8988T (cell line): ENCODE measurements at places on chromosomes 2 and 18.

GRCh38 chr2:6860296-6860695 is 5.4 kb downstream of the CMPK2 start:
- DNase-seq, result no peak

DNA sequence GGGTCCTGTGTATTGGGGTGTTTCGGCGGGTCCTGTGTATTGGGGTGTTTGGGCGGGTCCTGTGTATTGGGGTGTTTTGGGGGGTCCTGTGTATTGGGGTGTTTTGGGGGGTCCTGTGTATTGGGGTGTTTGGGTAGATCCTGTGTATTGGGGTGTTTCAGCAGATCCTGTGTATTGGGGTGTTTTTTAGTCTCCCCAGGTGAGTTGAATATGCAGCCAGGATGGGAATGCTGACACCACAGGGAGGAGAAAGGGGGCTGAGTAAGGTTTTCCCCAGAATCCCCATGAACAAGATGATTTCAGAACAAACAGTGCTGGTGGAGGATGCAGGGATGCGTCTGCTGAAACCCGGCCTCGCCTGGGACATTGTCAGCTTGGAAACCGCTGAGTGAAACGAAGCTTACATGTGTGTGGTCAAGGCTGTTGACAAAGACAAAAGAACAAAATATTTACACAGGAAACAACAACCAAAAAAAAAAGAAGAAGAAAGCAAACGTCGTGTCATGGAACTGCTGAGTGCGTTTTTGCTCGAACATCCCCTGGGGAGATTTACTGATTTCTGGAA is 88.5 kb upstream of the ODC1 start:
- no peak for DNase-seq

DNA sequence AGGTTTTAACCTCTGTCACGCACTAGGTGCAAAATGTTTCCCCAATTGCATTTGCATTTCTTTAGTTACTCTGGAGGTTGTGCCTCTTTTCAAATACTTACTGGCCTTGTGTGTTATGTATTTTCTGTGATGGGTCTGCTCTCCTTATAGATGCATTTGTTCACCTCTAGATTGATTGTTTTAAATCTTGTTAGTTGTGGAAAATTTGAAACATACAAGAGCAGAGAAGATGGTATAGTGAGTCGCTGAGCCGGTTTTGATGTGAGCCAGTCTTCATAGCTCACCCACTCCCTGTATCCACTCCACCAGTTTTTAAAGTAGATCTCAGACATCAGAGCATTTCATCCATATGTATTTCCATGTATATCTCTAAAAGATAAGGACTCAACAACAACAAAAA is 6.5 kb downstream of the IMP4 start:
- DNase-seq, result no peak

- no peak for DNase-seq
These were observed 164.6 kb downstream of the GULP1 start for GRCh38 chr2:188456114-188456909.

- no peak for DNase-seq
These were observed 181.8 kb upstream of the ARL4C start for GRCh38 chr2:234678711-234679110.

GRCh38 chr2:207362716-207363115 is 167.0 kb upstream of the CREB1 start:
- DNase-seq, result no peak

- no peak for DNase-seq
These were observed 114.8 kb upstream of the SERTAD2 start for GRCh38 chr2:64768491-64769005.

DNA sequence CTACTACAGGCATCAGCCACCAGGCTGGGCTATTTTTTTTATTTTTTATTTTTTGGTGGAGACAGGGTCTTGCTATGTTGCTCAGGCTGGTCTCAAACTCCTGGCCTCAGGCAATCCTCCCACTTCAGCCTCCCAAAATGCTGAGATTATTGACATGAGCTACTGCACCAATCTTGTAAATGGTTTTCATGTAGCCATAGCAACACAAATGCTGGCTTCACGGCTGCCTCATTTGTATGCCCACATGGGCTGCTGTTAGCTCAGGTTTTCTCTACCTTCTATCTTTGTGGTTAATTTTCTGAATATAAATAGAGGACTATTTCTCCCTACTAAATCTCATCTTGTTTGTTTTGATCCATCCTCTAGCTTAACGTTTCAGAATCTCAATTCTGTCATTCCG is 58.2 kb downstream of the PLEKHM3 start:
- DNase-seq, result no peak

DNA sequence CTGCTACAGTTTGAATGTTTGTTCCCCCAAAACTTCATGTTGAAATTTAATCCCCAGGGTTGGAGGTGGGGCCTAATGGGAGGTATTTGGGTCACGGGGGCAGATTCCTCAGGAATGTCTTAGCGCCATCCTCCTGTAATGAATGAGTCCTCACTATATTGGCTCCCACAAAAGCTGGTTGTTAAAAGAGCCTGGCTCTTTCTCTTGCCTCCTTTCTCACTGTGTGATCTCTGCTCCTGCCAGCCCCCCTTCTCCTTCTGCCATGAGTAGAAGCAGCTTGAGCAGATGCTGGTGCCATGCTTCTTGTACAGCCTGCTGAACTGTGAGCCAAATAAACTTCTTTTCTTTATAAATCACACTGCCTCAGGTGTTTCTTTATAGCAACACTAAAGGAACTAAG is 721.0 kb upstream of the PKDCC start:
- DNase-seq, result no peak

DNA sequence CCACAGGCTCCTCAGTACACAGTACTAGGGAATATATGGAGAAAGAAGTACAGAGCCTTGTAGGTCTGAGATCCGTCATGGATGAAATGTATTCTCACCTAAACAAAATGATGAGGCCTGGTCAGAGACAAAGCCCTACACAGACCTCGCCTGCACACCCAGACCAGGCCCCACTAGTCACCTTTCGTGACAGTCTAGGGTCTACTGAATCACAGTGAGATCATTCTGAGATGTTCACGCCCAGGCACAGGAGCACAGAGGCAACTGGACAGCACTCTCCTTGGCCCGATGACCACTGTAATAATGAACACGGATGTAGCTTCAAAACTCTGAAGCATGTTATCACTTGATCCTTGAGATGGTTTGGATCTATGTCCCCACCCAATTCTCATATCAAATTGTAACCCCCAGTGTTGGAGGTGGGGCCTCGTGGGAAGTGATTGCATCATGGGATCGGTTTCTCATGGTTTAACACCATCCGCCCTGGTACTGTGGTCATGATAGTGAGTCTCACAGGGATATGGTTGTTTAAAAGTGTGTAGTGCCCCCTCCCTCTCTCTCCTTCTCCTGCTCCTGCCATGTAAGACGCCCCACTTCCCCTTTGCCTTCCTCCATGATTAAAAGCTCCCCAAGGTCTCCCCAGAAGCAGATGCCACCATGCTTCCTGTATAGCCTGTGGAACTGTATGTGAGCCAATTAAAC is 15.1 kb downstream of the DOCK10 start:
- no peak for DNase-seq

DNA sequence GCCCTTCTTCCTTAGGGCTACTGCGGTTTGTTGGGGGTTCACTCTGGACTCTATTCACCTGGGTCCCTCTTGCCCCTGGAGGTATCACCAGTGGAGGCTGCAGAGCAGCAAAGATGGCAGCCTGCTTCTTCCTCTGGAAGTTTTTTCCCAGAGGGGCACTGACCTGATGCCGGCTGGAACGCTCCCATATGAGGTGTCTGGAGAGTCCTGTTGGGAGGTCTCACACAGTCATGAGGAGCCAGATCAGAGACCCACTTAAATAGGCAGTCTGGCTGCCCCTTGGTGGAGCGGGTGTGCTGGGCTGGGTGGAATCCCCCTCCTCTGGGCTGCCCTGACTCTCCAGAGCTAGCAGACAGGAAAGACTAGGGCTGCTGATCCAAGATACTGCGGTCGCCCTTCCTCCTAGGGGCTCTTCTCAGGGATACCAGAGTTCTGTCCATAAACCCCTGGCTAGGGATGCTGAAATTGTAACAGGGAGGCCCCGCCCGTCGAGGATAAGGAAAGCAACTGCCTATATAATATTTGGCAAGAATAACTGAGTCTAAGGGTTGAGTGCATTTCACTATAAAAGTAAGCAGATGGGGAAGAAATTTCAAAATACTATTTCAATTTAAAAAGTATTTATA is 140.7 kb downstream of the NOL4 start:
- DNase-seq, result no peak

GRCh38 chr18:22816266-22817176 is 116.6 kb upstream of the RBBP8 start:
- no peak for DNase-seq

GRCh38 chr18:24974431-24974830 is 377.5 kb downstream of the ZNF521 start:
- DNase-seq, result no peak

DNA sequence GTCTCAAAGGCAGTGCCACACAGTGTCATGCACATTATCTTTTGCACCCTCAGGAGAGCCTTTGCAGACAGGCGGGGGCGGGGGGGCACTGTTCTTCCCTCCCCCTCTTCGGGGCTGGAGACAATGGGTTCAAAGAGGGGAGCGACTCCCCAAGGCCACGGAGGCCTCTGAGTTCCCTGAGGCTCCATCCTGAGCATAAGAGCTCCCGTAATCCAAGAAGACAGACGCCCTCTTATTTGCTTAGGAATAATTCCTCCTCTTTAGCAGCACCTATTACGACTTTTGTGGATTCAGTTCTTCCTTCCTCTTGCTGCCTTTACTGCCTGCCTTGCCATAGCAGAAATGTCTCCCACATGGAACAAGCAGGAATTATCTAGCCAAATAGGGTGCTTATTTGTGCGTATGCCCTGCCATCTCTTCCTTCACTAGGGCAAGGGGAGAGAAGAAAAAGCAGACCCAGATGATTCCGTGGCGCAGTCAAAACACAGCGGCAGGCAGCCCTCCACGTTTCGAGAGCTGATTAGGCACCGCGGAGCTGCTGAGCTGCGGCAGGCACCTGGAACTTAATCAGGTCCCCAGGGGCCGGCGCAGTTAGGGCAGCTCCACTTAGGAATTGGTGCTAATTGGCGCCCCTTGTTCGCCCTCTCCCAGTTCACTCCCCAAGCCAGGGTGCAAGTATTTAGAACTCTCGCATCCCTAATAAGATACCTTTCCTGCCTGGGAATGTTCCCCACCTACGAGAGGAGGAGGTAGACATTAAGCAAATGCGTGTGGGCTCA is 233.4 kb upstream of the MYT1L start:
- DNase-seq, result no peak

DNA sequence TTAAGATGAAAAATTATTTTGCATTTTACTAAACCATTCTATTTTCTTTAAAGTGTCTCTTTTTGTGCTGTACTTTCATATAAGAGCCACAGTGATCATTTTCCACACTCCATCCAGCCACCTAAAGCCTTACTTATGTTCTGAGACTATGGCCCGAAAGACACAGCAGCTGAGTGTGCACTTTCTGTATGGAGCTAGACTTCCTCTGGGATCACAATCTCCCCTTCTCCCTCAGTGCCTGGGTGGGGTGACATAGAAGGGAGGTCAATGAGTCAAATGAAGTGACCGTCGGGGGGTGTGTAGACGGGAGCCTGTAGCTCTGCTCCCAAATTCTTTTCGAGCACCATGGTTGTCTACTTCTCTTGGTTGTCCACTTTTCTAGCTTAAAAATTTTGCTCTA is 97.8 kb upstream of the ARL4C start:
- DNase-seq, result no peak

DNA sequence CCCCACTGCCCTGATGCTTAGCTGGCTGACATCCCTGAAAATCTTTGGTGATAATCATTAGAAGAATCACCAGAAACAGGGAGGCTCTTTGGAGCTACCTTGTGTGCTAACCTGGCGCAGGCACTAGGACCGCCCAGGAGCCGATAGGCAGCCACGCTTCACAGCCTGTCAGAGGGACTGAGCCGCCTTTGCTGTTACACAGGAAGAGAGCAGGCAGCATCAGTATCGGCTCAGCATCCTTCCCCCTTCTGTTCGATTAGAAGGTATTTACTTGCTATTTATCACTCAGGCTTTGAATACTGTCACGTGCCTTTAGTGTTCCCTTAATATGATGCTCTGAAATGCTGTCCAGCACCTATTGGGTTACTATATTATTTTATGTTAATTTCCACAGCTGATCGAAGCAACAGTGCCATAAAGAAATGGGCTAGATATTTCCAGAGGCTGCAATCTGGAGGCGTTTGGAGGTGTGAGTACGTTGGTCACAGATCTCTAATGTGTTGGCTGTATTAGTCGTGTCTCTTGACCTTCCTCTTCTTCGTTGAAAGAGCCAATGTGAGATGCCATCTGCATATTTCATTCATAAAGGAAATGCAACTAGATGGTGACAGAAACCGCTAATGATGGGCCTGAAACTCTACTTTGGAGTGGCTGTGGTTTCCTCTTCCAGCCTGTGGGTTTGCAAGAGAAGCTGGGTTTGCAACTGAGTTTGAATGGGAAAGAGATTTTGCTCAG is 110.4 kb upstream of the RAB27B start:
- no peak for DNase-seq

- peak; percentile 81 for DNase-seq
These were observed 145.5 kb upstream of the CTAGE1 start for GRCh38 chr18:22563164-22563583.

- DNase-seq, result no peak
These were observed 67.2 kb downstream of the COLEC12 start for GRCh38 chr18:433298-433697.

DNA sequence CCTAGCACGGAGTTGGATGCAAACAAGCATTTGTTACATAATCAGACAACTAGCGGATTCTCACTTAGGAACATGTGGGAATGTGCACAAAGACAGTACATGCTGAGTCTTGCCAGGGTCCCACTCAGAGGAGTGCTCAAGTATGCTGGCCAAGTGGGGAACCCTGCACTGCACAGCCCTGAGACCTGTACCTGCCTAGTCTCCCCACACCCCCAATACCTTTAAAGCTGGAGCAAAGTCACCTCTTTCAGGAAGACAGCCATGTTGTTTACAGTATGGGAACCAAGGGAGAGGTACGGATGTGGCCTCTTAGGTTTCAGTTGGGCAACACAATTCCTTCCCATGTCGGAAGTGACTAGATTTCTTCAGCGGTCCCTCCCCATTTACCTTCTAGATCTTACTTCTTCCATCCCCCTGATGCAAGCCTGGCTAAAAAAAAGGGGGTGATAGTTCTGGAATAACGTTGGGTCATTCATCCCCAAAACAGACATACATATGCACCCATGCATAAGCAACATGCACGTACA is 10.7 kb downstream of the CXCR1 start:
- DNase-seq, result no peak

- DNase-seq, result no peak
These were observed 80.3 kb downstream of the GYPC start for GRCh38 chr2:126736133-126736874.

DNA sequence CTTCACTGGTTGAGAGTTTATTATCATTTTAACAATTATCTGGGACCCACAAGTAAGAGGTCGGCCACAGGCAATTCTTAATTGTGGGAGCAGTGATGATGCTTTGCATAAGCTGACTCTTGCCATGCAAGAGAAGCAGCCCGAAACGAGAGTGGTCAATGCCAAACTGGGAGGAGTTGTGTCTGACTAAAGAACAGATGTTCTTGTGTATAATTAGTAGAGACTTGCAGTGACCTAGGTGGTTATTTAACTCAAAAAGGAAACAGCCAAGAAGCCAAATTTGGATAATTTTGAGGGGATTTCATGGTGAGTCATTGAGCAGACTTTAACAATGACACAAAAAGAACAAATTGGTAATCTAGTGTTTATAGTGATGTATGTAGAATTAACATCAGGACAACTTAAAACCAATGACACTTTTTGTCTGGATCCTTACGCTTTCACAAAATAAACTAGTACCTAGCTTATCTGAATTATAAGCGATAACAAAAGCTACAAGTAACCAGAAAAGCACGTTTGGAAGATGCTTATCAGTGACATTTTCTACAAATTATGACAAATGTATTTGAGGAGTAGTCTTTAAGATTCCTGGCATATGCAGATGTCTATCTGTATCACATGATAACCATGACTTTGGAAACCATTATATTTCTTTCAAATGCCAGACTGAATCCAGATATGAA is 184.7 kb upstream of the DLGAP1 start:
- DNase-seq, result no peak
